ENCODE measurements at places on chromosomes 16 and 17. TPM values are rescaled to one million over a fixed set of nuclear protein-coding genes. Genes with fewer than 3 reads are reported as not detected.

DNA sequence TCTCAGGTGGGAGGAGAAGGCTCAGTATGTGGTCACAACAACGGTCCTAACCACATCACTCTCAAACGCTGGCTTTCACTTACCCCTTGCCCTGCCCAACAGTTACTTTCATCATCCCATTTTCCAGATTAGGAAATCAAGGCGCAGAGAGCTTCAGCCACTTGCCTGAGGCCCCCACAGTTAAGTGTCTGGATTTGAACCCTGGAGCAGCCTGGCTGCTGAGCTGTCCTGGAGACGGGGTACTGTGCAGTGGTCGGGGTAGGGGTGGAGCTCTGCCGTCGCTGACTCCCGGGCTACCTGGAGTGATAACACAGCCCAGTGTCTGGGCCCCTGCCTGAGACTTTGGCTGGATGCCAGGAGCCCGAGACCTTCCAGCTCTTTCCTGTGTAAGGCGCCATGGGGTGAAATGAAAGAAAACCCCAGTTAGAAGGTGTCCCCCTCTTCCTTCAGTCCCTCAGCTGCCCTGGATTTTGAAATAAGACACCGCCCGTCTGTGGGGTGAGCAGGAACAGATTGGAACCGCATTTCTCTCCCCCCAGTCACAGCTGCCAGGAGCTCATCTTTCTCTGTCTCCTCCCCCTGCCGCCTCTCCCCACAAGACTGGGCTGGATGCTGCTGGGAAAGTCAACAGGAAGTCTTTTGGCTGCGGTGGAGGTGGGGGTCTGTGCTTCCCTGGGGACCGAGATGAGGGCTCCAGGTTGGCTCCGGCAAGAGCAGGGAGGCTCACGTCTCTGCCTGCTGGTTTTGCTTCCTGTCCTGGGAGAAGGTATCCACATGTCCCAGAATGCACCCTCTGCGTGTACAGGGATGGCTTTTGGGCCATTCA lies 280.2 kb downstream of the SEC14L1 start:
- H3K36me3 ChIP-seq: peaks cover 6% of the 10 kb centered on the region
- peaks cover 76% of the 10 kb centered on the region for H3K4me1 ChIP-seq
- DNase-seq: peak; percentile 72

- H3K4me3 ChIP-seq: no peak overlapping the region
- no peak overlapping the region for H3K27ac ChIP-seq
- no peaks in the 10 kb centered on the region for H3K27me3 ChIP-seq
- no peaks in the 10 kb centered on the region for H3K36me3 ChIP-seq
Measured at GRCh38 chr17:75595284-75595919, 7.8 kb downstream of the MYO15B start.

GRCh38 chr17:76529224-76530094 lies 8.1 kb downstream of the CYGB start:
- H3K36me3 ChIP-seq: no peaks in the 10 kb centered on the region
- no peaks in the 10 kb centered on the region for H3K27me3 ChIP-seq
- H3K4me1 ChIP-seq: peaks cover 13% of the 10 kb centered on the region
- DNase-seq: peak; percentile 92
- H3K4me3 ChIP-seq: no peak overlapping the region

DNA sequence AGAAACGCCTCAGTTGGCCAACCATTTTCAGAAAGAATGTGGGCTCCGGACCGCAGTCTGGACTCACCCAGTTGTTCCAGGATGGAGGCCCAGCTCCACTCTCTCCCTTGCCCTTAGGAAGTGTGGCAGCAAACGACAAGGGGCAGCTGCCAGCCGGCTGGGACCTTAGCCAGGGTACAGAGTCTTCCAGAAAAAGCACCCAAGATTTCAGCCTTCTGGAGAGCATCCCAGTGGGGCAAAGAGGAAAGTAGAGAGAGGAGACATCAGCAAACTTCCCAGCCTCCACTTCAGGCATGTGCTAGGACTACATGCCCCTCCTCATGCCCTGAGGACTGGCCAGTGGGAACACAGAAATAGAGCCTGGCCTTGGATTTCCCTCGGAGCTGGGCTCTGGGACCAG lies 56.8 kb upstream of the SCNN1B start:
- H3K4me1 ChIP-seq: no peaks in the 10 kb centered on the region
- H3K4me3 ChIP-seq: no peak overlapping the region
- no peak overlapping the region for H3K27ac ChIP-seq

- H3K27ac ChIP-seq: no peak overlapping the region
- H3K4me1 ChIP-seq: no peaks in the 10 kb centered on the region
- peaks cover 12% of the 10 kb centered on the region for H3K36me3 ChIP-seq
- no peak for DNase-seq
- no peak overlapping the region for H3K4me3 ChIP-seq
Measured at GRCh38 chr17:35101036-35101435, 18.6 kb downstream of the RAD51D start.

The TERB1 gene
- polyA plus RNA-seq: 0.08 TPM

The FAM20A gene
- polyA plus RNA-seq: not detected

DNA sequence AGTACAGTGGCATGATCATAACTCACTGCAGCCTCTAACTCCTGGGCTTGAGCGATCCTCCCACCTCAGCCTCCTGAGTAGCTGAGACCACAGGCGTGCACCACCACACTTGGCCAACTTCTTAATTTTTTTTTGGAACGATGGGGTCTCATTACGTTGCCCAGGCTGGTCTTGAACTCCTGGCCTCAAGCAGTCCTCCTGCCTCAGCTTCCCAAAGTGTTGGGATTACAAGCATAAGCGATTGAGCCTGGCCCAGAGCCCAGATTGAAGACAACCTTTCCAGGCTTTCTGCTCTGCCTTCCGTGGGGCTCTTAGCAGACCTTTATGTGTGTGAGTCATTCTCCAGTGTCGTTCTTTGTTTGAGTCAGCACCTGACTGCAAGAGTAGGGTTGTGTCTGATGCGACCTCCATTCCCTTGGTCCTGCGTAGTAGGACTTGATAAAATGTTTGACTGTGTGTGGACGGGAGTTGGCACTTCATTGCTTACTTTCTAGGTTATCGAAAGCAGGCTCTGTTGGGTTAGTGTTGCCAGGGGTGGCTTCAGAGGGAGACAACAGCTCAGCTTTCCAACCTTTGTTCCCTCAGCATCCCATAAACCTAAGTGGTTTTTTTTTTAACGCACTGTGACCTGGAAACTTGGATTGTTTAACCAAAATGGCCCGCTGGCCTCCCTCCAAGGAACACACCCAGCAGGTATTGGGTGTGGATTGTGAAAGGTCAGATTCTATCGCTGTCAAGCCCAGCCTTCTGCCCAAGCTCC lies 26.4 kb downstream of the EEF2K start:
- no peaks in the 10 kb centered on the region for H3K4me1 ChIP-seq
- H3K4me3 ChIP-seq: no peak overlapping the region
- no peak for DNase-seq
- H3K36me3 ChIP-seq: peaks cover 16% of the 10 kb centered on the region
- H3K27ac ChIP-seq: no peak overlapping the region

The TMEM101 gene
- 63.6 TPM for polyA plus RNA-seq

The COG1 gene
- 52.8 TPM for polyA plus RNA-seq

DNA sequence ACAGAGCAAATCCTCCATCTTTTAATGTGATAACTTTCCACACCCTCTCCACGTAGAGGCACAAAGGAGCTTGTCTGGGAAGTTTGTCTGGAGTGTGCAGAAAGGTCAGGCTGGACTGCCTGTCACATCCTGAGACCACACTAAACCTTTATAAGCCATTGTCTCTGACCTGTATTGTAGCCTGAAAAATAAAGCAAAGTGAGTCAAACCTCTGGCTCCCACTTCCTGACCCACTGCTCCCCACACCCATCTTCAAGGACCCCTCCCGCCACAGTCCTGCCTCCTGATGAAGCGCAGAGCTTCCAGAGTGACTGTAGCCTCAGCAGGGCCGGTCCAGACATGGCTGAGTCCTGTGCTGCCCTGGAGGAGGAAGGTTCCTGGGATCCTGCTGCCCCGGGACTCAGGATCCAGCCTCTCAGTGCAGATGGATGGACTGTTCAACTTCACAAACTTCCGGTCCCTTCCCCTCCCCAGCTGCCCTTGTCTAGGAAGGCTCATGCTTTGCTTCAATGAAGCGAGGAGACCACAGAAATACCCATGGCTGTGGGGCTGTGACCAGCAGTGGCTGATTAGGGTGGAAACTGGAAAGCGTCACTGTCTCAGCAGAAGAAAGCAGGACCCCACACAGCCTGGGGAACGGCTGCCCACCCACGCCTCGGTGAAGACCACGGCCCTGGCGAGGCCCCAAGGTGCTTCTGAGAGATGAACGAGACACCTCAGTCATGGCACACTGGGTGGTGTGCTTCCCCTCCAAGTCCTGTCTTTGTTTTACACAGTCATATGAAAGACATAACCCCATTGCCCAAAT lies 30.9 kb upstream of the CLEC18B start:
- H3K36me3 ChIP-seq: peaks cover 37% of the 10 kb centered on the region
- DNase-seq: no peak
- H3K27me3 ChIP-seq: no peaks in the 10 kb centered on the region
- H3K4me3 ChIP-seq: no peak overlapping the region

- DNase-seq: no peak
- H3K27ac ChIP-seq: no peak overlapping the region
- H3K4me1 ChIP-seq: no peaks in the 10 kb centered on the region
- H3K36me3 ChIP-seq: no peaks in the 10 kb centered on the region
- peaks cover 14% of the 10 kb centered on the region for H3K27me3 ChIP-seq
Measured at GRCh38 chr17:65220732-65221131, 83.6 kb downstream of the RGS9 start.

DNA sequence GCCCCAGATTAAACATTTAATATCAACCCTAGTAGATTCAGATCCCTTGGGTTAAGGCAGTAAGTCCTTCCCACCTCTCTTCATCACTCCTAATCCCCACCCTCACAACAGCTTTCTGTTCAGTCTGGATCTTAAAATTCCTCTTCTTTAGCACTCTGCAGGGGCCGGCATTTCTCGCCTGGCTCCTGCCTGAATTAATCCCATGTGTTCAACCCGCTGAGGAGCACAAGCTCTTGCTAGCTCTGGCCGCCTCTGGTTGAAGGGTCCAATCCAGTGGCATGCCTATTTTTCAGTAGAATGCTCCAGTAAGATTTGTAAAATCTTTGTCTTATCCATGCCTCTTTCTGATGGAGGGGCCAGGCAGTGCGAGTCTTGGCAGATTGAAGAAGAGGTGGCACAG lies 59.2 kb downstream of the CYB5B start:
- no peak overlapping the region for H3K4me3 ChIP-seq
- no peak overlapping the region for H3K27ac ChIP-seq
- no peaks in the 10 kb centered on the region for H3K27me3 ChIP-seq
- no peaks in the 10 kb centered on the region for H3K36me3 ChIP-seq

- H3K27me3 ChIP-seq: no peaks in the 10 kb centered on the region
- peak overlapping the region; percentile 80 for H3K27ac ChIP-seq
- peak; percentile 51 for DNase-seq
- peak overlapping the region; percentile 91 for H3K4me3 ChIP-seq
- H3K4me1 ChIP-seq: 0 out of 2 replicates have a peak, but pooled peaks cover 7% of the 10 kb centered on the region
- H3K36me3 ChIP-seq: peaks cover 21% of the 10 kb centered on the region
Measured at GRCh38 chr16:28845293-28845692, 855 bp downstream of the TUFM start.

DNA sequence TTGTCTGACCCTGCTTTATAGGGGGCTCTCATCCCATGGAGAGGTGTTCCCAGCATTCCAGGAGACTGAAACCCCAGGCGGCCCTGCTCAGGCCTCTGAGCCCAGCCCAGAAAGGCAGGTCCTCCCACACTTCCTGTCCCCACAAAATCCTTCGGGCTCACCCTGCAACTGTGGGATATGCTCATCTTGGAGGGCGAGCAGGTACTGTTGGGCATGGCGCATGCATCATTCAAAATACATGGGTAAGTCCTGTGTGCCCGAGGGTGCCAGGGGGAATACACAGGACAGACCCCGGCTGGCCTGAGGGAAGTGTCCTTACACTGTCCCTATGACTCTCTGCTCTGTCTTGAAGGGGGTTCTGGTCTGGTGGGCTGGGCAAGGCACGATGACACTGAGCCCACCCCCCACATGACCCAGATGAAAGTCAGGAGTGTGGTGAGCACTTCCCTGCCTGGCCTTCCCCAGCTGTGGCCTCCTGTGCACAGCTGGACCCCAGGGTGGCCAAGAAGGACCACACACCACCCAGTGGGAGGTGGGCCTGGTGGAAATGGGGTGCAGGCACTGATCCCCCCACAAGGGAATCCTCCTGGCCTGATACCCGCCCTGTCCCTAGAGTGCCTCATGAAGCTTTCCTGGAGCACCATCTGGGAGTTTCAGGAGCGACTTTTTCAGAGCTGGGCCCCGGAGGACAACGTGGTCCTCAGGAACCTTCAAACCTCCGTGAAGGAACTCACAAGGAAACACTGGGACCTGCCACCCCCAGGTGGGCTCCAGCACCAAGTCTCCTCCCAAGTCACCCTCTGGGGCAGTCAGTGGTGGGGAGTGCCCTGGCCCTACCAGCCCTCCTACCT lies 46.7 kb downstream of the USP22 start:
- no peaks in the 10 kb centered on the region for H3K27me3 ChIP-seq
- no peak overlapping the region for H3K4me3 ChIP-seq
- no peak overlapping the region for H3K27ac ChIP-seq
- peaks cover 19% of the 10 kb centered on the region for H3K36me3 ChIP-seq
- DNase-seq: peak; percentile 19
- peaks cover 17% of the 10 kb centered on the region for H3K4me1 ChIP-seq

GRCh38 chr17:76797241-76797840 lies 59.4 kb downstream of the MFSD11 start:
- no peak overlapping the region for H3K27ac ChIP-seq
- no peaks in the 10 kb centered on the region for H3K27me3 ChIP-seq
- H3K4me1 ChIP-seq: no peaks in the 10 kb centered on the region
- H3K36me3 ChIP-seq: no peaks in the 10 kb centered on the region
- no peak for DNase-seq
- H3K4me3 ChIP-seq: no peak overlapping the region

The KCNG4 gene
- polyA plus RNA-seq: 0.02 TPM

DNA sequence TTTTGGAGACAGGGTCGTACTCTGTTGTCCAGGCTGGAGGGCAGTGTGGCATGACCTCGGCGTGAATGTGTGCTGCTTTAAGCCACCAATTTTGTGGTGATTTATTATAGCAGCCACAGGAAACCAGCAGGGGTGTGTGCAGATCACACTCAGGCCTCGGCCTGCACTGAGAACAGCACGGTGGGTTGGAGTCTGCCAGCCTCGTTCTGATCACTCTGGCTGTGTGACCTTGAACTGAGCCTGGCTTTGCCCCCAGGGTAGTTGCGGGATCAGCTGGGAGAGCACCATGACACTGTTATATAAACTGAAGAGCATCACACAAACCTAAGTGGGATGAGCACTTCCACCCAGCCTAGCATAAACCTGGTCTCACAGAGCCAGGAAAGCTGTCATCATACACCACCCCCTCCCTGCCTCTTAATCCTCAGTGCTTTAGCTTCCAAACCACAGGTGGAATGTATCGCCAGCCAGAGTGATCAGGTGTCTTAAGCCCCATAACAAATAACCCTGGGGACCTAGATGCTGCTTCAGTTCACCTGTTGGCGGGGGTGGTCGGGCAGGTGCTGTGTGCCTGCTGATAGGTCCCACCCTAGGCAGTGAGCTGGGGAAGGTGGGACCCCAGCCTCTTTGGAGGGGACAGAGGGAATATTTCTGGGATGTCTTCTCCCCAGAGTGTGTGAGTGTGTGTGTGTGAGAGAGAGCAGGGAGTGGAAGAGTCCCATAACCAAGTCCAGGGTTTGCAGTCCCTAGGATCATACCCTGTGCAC lies 28.6 kb upstream of the NDRG4 start:
- no peak for DNase-seq
- H3K4me1 ChIP-seq: no peaks in the 10 kb centered on the region

Data from SK-N-SH (cell line).